ENCODE measurements at places on chromosomes 2 and 18.

- peak; percentile 74 for DNase-seq
These were observed 104.2 kb upstream of the RND3 start for GRCh38 chr2:150591496-150592285.

- DNase-seq, result peak; percentile 6
These were observed 334.0 kb downstream of the TRIB2 start for GRCh38 chr2:13050764-13051163.

GRCh38 chr2:173865971-173866873 lies 99.0 kb downstream of the SP3 start:
- DNase-seq, result no peak

DNA sequence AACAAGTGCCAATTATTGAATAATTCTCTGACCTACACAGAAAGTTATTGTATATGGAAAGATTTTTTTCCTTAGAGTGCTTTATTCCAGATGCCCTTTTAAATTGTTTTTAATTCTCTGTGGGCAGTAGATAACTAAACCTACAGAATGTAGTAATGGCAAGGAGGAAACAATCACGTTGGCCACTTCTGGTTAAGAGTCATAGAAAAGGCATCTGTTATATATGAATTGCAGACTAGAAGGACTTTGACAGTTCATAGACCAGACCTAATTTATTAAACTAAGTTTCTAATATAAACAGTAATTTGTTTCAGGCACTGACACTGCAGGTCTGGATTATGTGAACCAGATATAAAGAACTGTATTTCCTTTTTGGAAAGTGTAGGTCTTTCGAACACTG lies 607.5 kb downstream of the PLCL1 start:
- DNase-seq, result no peak

DNA sequence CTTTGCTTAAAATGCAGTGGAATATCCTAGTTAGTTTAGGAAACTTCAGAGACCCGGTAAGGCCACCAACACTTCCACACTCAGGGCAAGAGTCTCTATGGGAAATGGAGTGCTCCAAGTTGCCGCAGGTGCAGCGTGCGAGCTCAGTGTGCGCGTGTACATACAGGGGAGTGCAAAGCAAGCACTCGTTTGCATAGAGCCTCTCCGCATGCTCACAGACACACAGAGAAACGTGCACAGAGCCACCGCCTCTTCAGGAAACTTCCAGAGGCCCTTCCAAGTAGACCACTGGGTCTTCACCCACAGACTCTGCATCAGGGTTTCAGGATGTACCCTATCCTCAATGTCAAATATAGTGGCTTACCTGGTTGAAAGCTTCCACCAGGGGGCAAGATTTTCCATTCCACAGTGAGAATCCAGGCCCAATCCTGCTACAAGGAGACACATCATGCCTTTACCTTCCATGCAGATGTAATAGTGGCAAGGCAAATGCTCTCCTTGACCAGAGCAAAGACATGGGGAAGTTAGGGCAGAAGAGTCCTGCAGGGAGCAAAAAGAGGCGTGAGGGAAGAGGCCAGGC lies 513.0 kb upstream of the MYT1L start:
- DNase-seq, result no peak

GRCh38 chr2:219429958-219430606 lies 4.6 kb upstream of the SPEG start:
- no peak for DNase-seq

GRCh38 chr18:34795070-34795732 lies 85.1 kb downstream of the DTNA start:
- DNase-seq, result no peak

DNA sequence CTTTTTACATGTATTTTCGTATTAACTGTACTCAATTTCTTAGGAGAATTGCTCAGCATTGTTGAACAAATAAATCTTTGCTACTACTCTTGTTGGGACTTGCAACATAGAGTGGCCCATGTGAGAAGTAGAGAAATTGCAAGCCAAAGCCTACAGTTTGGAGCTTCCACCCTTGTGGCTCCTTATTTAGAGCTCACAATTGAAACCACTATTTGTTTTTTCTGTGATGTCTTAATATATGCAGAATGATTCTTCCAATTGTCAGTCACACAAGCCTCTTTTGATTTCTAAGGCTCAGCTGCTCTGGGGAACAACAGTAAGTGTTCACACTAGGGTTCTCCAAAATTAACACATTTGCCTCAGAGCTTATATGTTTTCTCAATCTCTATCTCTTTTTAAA lies 60.2 kb upstream of the GALNT13 start:
- no peak for DNase-seq

DNA sequence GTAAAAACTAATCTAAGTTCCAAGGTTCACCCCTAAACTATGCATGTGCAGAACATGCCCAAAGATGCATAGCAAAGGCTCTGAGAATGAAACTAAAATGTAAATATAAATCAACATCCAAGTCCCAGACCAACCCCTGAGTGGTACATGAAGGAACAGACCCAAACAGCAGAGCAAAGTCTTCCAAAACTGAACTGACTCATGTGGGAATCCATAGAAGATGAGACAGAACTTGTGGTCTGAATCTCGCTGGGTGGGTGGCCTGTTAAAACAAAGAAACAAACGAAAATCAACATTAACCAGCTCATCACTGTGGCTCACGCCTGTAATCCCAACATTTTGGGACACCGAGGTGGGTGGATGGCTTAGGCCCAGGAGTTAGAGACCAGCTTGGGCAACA lies 29.5 kb upstream of the ATRAID start:
- peak; percentile 88 for DNase-seq

DNA sequence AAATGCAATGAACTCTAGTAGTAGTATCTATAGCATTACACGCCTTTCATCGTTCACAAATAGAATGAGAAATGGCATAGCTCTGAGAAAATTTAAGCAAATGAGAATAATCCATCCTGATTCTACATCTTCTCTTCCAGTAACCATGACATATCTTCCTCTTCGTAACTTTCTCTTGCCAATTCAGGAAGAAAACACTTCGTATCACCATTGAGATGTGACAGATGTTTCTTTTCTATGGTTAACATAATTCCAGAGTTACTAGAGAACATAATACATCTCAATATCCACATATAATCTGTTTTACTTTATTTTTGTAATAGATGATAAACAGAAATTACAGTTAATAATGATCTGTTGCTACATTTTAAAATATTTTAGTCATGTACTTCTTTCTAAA lies 1527.4 kb downstream of the LRP1B start:
- DNase-seq, result no peak

DNA sequence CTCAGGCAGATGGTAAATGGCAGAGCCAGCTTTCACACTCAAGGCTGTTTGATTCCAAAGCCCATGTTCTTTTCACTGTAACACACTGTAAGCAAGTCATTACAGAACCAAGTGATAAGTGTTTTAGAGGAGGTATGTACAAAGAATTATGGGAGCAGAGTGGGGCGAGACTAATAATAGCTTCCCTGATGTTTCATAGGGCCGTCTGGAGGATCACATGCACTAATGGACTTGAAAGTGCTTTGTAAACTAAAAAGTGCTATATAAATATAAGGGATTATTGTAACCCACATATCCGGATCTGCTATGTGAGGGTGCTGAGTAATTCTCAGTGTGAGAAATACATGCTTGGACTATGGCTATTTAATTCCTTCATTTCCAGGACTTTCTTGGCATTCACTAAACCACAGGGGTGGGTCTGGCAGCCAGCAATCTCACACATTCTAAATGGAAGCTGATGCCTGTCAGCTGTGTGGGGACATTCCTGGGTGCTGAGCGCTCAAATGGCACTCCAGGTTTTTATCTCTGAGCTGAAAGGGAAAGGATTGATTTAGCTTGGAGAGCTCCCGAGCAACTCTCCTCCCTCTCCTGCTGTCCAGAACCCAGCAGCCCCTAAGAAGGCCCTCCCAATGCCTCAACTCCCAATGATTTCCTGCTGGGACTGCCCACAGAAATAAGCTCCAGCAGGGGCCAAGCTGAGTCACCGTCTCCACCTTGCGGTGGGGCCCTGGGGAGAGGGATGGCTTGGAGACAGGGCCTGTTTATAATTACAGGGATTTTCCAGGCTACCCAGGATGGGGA lies 222.8 kb downstream of the SOX11 start:
- DNase-seq, result no peak

DNA sequence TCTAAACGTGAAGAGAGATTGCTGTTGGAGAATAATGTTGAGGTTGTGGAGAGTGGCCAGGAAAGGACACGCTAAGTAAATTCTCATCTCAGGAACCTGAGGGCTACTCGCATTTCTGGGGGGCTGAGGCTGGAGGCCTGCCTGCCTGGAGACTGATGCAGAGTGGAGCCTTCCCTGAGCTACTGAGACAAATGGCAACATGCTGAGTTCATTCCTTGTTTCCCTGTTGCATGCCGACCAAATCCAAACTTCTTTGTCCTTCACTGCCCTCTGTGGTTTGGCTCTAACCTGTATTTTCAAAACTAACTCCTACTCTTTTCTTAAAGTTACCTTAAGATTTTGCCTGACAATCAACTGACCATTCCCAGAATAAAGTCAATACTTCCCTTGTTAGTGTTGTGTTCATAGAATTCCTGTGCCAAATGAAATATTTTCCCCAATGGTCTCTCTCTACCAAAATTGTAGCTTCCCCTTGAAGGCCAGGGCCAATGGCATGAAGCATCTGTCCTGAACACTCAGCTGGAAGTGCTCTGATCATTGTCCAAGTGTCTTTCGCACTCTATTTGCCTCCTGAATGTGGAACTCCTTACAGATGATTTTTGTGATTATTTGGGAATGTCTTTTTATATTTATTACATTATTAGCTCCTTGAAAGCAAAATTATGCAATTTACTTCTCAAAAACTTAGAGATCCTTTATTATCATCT lies 1085.6 kb downstream of the SOCS6 start:
- DNase-seq, result no peak

DNA sequence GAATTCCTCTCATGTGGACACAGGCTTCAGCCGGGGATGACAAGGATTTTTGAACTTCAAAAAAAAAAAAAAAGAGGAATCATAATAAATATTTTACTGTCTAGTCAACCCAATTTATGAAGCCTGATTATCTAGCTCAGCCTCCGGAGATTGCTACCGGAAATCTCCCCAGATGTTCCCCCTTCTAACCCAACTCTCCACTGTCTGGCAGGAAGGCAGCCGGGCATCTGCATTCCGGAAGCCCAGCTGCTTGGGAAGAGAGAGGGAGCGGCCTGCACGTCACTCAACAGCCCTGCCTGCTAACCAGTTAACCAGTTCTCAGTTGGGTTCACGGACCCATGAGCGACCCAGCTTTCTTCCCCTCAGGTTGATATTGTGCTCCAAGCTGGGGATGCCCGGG lies 87.2 kb upstream of the POU3F3 start:
- DNase-seq, result no peak

DNA sequence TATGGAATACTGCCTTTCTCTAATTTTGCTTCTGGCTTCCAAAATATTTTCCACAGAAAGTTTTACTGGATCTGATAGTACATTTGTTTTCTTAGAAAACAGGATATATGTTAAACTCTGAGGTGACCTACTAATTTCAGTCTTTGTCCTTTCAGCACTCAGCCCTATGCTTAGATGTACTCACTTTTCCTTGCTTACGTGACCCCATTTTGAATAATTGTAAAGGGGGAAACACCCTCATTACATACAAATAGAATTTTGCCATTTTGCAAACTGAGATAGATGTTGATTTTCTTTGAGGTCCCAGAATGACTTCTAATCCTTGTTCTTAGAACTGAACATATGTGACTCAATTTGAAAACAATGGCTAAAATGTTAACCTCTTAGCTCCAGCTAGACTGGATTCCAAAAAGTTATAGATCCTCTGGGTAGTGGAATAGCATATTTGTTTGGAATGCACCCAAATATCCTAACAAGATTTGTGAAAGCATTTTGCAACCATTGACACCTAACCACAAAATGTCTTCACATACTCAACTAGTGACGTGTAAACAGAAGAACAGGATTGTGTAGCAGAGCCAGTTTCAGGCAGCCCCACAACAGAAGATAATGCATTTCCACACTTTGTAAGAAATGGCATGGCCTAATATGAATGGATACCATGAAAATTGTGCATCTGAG lies 44.8 kb upstream of the EHBP1 start:
- peak; percentile 95 for DNase-seq

DNA sequence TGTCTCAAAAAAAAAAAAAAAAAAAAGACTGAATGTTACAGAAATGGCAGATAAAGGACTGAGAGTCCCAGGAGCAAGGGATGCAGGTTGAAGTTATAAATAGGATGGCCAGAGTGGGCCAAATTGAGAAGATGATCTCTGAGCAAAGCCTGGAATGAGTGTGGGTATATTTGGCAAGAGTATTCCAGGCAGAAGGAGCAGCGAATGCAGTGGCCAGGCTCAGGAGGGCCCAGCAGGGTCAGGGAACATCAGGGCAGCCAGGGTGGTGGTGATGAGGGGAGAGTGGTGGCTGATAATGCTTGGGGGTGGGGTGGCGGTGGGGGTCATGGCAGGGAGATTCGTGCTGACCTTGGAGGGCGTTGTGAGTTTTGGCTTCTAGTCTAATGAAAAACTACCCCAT lies 141.3 kb upstream of the AGAP1 start:
- no peak for DNase-seq

GRCh38 chr2:20356042-20356441 lies 5.4 kb upstream of the PUM2 start:
- peak; percentile 95 for DNase-seq

- DNase-seq, result no peak
These were observed 4.2 kb downstream of the CAPN10 start for GRCh38 chr2:240590681-240591111.

GRCh38 chr2:24054366-24055010 lies 4.9 kb downstream of the FKBP1B start:
- no peak for DNase-seq

All from fibroblast of mammary gland (primary cell).